Activated CD8-positive, alpha-beta memory T cell treated with anti-CD3 and anti-CD28 coated beads for 48 hours (primary cell): ENCODE measurements at places on chromosomes 11 and 22.

DNA sequence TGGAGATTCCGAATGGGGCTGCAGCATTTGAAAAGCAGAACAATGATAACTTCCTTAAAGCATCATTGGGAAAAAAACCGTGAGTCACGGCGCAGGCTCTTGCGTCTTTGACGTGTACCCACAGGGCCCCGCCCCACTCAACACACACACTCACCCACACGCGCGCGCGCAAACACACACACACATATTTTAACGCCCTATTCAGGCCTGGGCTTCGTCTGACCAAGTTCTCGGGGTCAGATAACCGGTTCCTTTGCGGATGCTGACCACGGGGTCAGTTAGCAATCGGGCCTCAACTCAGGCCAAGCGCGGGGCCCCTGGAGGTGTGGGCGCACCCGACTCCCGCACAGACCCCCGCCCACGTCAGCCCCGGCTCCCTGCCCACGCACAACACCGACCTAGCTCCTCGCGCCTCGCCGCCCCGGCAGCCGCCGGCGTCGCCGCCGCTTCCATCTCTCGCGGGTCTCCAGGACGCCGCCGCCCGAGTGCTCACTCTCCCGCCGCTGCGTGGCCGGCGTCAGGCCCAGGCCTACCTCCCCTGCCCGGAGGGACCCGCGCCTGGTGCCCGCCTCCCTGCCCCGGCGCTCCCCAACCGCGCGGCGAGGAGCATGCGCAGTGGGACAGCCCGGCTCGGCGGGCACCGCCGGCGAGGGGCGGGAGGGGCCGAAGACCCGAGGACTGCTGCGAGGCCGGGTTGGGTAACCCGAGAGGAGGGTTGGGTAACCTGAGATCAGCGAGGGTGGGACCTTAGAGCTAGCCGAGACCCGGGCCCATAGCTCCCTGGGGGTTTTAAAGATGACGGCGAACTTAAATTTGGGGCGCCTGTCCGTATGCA lies at the start of gene SLC36A4:
TSS of gene SLC36A4 (minus strand) at position 612 of the 835 bp plus-strand sequence. CDS start at position 453, 159 bp downstream.
- peak; percentile 61 for DNase-seq

DNA sequence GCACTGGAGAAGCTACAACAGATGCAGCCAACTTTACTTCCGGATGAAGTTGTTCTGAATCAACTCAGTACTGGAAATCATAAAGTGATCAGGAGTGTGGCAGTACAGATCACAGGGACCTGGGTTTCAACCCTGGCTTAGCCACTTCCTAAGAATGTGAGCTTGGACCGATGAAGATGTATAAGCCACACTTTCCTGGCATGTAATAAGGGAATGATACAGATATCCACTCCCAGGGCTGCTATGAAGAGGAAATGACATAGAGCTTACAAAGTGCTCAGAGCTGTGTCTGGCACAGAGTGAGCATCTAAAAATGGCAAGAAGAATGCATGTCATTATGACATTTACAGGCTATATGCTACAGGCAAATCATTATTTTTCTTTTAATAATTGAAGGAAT lies 378.7 kb downstream of the NTM start:
- no peak for DNase-seq

DNA sequence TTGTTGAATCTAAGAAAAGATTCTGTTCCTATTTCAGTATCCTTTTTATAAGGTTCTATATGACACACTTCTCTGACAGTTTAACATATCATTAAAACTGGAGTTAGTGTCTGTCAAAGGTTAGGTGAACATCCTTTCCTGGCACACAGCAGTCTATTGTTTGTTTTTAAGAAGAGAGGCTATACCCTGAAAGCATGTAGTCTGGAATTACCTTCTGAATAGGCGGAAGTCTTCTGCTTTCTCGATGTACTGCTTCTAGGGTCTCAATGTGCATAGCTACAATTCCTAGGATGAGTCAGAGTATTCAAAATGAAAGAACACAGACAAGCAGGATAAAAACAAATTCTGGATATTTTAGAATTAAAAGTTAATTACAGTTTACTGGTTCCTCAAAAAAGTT lies 188.6 kb downstream of the SWAP70 start:
- no peak for DNase-seq

DNA sequence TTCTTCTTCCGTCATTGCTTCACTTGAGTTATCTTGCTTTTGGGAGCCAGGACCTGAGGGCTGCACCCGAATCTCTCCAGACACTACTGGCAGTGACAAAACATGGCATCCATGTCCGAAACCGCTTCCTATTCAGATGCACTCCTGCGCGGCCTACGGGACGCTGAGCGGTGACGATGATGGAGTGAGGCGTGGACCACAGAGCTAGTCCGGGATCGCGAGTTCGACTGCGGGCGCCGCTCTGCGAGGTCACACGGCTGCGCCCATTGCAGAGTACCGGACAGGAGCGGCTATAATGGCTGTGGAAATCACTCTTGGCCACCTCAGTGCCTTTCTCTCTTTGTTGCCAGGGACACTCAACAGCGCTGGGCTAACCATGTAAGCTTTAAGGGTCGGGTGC lies 453.8 kb upstream of the CNTN5 start:
- DNase-seq, result no peak

DNA sequence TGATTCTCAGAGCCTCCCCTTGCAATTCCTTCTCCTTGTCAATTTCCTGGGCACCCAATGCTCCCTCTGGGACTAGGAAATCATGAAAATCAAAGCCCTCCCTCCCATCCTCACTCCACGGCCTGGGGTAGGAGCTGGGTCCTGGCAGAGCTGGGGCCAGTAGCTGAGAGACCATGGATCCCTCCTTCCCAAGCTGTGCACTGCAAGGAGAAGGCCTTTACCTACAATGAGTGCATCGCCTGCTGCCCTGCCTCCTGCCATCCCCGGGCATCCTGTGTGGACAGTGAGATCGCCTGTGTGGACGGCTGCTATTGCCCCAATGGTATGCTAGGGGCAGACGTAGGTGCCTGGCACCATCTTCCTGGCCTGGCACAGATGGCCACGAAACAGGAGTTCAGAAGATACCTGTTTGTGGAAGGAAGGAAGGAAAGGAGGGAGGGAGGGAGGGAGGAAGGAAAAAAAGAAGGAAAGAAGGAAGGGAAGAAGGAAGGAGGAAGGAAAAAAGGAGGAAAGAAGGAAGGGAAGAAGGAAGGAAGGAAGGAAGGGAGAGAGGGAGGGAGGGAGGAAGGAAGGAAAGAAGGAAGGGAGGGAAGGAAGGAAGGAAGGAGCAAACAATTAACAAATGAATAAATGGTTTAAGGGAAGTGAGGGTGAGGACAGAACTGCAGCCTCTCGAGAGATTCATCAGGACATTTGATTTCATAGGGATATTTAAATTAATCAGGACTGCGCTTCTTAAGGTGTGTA lies 12.5 kb downstream of the OTOG start:
- no peak for DNase-seq

GRCh38 chr22:30909306-30909705 lies 59.3 kb downstream of the MORC2 start:
- no peak for DNase-seq

DNA sequence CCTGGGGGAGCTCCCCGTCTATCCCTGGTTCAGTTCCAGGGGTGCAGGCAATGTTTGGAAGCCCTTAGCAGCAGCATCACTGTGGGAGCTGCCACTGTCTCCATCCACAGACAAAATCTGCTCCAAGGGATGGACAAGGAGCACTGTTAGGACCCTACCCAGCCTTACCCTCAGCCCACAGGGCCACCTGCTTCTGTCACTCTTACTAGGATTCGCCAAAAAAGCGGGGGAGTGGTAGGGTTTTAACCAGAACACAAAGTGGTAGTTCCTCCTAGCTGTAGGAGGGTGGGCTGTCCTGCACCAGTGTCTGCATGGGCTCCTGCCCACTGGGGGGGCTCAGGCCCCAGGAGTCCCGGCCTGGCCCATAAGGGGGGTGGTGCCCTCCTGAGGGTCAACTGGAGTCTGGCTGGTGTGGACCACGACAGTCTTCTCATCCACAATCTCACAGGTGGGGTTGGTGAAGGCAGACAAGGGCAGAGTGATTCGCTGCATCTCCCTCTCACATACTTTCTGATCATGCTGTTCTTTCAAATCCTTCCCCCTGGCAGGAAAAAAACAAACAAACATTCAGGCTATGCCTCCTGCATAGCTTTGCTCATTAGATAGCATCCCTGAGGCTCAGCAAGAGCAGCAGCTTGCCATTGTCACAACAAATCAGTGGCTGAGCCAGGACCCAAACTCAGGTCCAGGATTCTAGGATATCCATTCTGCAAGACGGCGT lies 9.4 kb downstream of the PIK3IP1 start:
- DNase-seq, result no peak

DNA sequence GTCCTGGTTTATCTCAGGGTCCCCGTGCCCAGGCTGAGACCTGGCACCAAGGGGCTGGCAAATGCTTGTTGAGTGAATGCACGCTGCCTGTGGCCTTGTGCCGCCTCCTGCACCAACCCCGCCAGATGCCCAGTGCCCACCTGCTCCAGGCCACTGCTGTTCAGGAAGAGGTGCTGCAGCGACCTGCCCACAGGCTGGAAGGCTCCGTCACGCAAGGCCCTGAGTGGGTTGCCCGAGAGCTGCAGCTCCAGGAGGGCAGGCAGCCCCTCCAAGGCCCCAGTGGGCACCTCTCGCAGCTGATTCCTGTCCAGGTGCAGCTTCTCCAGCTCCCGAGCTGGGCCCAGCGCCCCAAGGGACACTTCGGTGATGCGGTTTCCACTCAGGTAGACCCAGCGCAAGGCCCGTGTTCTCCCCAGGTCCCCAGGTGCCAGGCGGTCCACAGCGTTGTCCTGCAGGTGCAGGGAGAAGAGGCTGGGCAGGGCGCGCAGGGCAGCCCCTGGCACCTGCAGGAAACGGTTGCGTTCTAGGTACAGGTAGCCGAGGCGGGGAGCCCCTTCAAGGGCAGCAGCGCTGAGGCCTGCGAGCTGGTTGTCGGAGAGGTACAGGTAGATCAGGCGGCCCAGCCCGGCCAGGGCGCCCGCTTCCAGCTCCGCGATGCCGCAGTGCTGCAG lies 3.6 kb downstream of the CHADL start:
- DNase-seq, result no peak

DNA sequence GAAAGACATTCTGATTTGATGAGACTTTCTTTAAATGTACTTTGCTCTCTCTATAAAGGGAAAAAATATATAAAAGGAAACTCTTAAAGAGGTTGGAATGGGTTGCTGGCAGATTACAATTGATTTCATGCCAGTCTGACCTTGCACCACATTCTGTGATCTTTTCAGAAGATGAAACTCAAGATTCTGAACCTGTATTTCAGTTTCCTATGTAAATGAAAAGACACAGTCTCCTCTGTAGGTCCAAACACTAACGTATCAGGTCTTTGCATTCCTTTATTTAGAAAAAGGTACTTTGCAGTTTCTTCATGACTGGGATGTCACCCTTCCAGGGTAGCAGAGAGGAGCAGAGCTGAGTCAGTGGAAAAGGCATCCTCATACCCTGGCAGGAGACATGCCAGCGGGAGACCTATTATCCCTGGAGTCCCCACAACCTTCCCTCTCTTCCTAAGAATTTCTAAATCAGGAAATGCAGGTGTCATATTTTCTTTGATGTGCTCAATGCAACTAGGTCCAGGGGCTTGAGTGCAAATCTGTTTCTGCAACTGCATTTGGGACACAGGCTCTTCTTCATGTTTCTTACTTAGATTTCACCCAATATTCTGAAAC lies 282.6 kb downstream of the CADM1 start:
- DNase-seq, result no peak

DNA sequence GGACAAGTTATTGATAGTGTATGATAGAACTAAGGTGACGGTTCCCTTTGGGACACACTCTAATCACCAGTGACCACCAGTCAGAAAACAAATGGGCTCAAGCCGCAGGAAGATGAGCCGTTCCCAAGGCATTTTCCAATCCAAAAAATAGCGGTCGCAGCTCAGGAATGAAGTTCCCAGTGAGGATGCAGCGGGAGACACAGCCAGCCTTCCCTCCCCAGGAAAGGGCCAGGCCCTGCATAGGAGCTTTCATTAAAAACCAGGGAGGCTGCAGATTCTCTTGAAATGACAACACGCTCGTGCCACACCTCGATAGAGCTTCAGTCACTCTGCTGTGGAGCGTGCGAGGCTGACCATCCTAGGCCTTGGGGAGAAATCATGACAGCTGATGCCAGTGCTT lies 65.8 kb upstream of the WNT7B start:
- no peak for DNase-seq

DNA sequence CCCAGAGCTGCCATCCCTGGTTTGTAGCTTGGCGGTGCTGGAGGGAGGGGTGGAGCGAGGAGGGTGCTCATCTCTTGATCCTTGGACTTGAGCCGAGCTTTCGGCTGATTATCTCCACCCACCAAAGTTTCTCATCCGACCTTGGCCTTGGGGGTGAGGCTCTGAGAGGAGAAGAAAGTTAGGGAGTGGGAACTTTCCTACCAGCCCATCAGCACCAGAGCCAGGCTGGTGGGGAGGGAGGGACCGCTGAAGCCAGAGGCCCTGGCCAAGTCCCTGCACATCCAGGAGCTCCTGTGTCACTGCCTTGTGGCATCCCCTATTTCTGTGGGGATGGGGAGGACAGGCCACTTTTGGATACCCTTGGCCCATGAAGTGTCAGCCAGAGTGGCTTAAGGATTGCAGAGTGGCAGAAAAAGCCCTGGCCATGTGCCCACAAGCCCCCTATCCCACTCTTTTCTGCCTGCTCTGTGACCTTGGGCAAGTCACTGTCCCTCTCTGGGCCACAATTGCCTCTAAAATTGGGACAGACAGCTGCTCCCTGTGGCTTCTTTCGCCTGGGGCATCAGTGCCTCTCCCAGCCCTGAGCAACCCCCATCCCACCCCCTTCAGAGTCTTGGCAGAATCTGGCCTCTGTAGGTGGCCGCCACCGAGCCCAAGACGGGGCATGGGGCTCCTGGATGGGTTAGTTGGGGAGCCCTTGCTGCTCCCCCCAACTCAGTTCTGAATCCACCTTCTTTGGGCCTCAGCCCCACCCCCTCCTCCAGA lies 10.3 kb downstream of the KCTD17 start:
- DNase-seq, result no peak

DNA sequence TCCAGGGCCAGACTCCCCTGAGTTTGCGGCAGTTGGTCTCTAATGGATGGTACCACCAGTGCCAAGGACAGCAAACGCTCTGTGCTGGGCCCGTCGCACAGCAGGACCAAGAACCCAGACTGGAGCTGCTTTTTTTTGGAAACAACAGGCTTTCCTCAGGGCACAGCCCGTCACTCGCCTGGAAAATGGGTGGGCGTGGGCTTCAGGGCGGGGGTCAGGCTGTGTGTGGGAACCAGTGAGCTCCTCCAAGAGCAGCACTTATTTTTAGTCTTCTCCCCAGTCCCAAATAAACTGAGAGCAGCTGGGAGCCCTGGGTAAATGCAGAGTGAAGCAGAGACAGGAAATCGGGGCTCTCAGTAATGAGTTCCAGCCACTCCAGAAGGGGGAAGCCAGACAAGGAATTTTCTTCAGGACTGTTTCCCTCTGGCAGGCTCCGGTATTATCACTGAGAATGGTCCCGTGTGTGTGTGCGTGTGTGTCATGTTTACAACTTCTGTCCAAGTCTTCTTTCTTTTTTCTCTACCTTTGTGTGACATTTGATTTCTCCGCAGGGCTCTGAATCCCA lies 63.0 kb downstream of the PPFIBP2 start:
- no peak for DNase-seq

DNA sequence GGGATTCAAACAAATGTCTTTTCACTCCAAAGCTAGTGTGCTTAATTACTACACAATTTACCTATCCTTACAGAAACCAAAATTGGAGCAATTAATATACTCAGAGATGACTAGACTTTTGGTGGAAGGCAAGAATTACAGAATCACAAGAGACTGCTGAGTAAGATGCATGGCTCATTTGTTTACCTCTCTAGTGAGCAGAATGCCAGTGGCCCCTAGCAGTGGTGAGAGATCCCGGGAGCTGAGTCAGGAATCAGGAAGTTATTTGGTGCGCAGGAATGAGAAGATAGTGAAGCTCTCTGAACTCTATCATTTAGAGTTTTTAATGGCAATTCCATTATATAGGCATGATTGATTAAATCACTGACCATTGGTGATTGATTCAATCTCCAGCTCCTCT lies 188.9 kb upstream of the SESN3 start:
- no peak for DNase-seq

- DNase-seq, result no peak
These were observed 18.3 kb downstream of the DNAL4 start for GRCh38 chr22:38775656-38776055.
